Vagina (tissue), 2 donors: ENCODE measurements at places on chromosomes 16 and 17. TPM values are rescaled to one million over a fixed set of nuclear protein-coding genes. Genes with fewer than 3 reads are reported as not detected.

- no peak for DNase-seq
These were observed 44.0 kb downstream of the PIGL start for GRCh38 chr17:16261049-16261448.

The NPIPB9 gene
- total RNA-seq = not detected

DNA sequence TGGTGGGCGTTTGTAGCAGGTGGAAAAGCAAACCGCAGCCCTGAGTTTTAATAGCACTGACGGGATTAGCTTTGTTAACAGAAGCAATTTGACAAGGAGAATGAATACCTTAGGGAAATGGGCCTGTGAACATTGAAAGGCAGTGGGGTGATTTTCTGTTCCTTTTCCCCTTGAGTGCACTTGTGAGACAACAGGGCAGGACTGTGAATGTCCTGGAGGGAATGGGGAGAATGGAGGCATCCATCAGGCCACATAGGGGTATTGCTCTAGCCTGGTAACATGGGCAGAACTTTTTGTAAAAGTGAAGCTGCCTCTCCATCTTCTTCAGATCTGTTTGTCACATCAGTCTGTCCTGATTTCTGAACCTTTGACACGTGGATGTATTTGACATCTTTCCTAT is 26.2 kb downstream of the USP43 start:
- DNase-seq = no peak

DNA sequence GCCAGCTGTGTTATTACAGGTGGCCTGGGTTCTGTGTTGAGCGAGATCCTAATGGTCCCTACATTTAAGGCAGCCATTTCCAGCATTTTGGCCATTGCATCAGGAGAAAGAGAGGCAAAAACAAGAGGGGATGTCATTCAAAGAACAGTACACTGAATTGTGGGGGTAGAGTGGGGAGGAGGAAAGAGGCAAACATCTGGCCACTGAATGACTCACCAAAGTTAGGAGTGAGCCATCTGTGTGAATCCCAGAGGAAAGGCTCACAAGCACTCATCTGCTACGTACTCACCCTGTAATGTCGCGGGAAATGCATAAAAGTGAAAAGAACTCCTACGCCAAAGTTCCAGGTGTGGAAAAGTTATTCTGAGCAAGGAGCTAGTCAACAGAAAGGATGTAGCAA is 16.7 kb downstream of the KRABD2 start:
- DNase-seq = no peak
